ENCODE measurements at places on chromosomes 6 and 20.

DNA sequence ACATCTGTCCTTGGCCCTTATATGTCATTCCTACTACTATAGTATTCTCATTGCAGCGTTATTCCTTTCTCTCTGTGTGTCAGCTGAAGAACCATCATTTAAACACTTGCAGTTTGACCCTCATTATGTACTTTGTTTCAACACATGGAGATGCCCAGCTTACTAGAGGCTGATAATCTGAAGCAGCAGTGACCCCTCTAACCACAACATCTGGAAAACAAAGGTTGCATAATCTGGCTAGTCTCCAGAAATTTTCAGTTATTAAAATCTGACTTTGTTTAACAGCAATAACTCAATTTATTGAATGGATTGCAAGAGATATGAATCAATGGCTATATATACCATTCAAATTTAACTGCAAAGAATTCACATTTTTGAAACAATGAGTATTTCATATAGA, 6.6 kb upstream of the PHIP start:
- no peak for DNase-seq

- DNase-seq: no peak
Measured at GRCh38 chr20:57628047-57628961, 8.1 kb upstream of the ZBP1 start.

- no peak for DNase-seq
Measured at GRCh38 chr6:11386323-11386722, 151.2 kb upstream of the TMEM170B start.

DNA sequence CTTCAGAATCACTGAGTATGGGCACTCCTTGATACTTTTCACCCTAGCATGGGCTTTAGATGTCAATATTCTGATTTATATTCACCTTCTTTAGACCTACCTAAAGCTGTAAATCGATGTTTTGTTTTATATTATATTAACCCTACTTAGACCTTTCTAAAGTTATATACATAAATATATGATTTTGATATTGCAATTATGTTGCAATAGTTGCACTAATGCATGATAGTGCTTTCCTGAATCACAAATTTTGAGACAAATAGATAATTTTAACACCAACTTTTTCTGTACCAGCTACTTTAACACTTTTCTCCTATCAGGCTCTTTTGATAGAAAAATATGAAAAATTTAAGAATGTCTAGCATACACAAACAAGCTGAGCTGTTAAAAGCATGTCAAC, 34.0 kb upstream of the JAG1 start:
- no peak for DNase-seq

- DNase-seq: no peak
Measured at GRCh38 chr6:101931766-101932165, 538.3 kb downstream of the GRIK2 start.

- DNase-seq: no peak
Measured at GRCh38 chr6:101392586-101393230, 800 bp upstream of the GRIK2 start.

- no peak for DNase-seq
Measured at GRCh38 chr6:17456711-17457110, 63.3 kb downstream of the CAP2 start.

- DNase-seq: no peak
Measured at GRCh38 chr6:42375007-42375635, 76.6 kb downstream of the TRERF1 start.

- DNase-seq: no peak
Measured at GRCh38 chr6:32886681-32887383, 32.8 kb downstream of the PSMB9 start.

- DNase-seq: peak; percentile 18
Measured at GRCh38 chr6:14211562-14211942, 94.0 kb downstream of the CD83 start.

DNA sequence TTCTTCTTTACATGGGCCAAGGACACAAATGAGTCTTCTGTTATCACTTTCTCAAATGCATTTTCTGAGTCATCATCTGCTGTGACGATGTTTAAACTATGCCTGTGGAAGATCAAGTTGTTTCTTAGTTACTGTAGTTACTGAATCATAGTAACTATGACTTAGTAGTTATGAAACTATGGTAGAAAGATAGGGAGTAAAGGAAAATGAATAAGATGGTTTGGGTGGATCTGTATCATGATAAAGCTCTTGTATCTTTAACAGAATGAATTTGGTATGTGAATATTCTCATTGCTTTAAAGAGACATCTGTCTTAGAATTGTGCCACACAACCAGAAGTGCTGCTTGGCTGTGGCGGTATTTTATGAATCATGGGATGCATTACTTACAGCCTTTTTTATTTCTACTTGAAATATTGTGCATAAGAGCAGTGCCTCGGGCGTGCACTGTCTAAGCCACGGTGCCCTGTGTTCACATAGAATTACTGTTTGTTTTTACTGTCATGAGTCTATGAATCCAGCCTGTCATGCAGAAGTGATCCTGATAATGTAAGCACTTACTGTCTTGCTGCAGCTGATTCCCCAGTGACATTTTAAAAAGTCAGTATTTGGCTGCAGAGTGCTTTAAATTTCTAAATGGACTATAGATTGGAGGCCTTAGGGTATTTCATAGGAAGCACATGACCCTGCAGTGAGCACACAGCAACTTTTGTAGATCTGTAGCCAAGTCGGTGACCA, 215.2 kb downstream of the TMEM242 start:
- DNase-seq: no peak

- no peak for DNase-seq
Measured at GRCh38 chr6:148325316-148326068, 17.1 kb upstream of the SASH1 start.

DNA sequence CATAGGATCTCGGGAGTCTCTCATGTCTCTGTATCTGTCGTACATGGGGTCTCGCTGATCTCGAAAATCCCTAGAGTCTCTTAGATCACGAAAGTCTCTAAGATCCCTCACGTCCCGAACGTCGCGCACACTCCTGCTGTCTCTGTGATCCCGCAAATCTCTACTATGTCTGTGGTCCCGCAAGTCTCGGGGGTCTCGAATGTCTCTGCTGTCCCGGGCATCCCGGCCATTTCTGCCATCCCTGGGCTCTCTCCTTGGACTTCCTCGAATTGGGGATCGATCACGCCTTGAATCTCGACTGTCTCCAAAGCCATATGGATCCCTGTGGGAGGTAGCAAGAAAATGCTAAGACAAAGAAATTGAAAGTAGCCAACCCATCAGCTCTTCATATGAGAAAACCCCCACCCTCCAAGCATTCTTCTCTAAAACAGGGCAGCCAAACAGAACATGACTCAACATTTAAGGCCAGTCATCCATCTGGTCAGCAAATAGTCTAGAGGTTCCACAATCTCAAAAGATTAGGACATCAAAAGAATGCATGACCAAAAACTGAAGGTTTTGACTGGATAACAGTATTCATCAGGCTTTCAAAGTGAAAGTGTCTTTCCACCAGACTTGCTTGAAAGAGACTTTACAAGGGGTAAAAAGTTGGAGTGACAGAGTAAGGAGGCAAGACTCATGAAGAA, 19.4 kb downstream of the NCOA5 start:
- no peak for DNase-seq

- no peak for DNase-seq
Measured at GRCh38 chr6:95266537-95267258, 310.6 kb upstream of the MANEA start.

- no peak for DNase-seq
Measured at GRCh38 chr20:51680067-51680749, 88.0 kb downstream of the ATP9A start.

DNA sequence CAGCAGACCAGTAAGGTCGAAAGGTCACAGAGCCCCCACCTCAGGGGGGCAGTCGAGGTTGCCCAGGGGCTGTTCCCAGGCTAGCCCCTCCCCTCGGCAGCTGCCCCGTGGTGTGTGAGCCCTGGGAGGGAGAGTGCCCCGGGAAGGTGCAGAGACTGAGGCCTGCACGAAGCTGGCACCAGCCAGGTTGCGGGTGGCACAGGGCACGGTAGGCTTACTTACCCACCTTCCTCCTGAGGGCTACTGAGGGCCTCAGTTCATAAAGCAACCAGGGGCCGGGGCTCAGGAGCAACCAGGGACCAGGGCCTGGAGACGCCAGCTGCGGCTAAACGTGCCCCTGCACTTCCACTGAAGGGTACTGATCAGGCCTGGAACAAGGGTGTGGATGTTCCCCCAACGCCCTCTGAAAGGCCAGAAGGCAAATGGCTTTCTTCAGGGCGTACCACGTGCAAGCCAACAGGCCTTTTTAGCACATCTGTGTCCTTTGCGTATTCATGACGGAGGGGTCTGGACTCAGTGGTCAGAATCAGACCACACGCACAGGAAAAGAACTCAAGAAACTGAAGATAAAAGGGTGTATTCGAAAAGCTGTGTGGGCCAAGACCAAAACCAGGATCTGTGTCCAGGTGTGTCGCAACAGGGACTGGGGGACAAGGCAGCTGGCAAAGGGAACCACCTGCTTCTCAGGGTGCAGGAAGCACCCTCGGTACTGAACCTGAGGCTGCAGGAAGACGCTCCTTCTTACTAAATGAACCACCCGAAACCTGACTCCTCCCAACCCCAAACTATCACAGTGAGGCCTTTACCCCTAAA, 24.5 kb upstream of the TCFL5 start:
- DNase-seq: no peak

DNA sequence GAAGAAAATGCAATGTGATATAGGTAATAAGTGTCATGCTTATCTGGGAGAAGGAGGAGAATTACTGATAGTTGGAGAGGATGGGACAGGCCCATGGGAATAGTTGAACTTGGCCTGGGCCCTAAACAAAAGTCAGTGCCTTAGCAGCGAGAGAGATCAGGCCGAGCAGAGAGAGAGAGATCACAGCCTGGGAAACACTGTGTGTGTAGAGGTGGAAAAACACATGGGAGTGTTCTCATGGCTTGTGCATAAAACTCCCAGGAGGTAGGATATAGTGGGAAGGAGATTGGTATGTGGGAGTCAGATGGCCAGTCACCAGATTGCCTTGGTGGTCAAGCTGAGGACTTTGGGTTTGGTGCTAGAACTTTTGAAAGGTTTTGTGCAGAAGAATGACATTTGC, 47.6 kb downstream of the FIG4 start:
- no peak for DNase-seq

- DNase-seq: no peak
Measured at GRCh38 chr6:156262014-156262413, 515.2 kb upstream of the ARID1B start.

- no peak for DNase-seq
Measured at GRCh38 chr20:59082981-59083380, 40.4 kb upstream of the PRELID3B start.

DNA sequence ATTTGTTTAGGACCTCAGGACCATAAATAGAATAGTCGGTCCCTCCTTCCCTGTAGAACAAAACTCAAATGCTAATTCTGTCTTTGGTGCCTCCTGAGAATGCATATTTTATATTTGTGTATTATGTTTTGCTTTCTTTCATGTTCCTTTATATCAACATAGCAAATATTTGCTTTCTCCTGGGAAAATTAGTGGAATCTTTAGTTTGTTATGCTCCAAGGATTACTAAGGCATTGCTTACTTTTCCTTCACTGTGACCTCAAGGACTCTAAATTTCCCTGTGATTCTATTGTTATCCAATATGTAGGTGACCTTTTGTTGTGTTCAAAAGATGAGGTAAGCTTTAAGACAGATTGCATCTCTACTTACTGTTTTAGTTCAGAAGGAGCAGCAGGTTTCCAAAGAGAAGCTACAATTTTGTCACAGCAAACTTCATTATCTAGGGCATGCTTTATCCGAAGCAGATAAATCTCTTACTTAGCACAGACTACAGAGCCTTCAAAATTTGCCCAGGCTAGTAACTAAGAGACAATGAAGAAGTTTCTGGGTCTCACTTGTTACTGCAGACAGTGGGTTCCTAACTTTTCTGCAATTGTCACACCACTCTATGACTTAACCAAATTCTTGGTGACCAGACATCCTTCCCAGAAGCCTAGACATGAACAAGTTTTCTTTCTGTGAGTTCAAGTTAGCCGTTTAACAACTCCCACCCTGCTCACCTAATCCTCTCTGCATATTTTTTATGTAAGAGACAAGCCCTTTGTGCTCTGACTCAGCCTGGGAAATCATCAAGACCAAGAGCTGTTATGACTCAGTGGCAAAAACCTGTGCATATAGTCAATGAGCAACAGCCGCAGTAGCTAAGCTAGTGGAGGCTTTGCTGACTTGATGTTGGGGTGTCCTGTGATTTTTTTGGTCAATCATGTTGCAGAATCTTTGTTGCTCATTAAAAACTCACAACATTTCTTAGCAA, 378.8 kb downstream of the QKI start:
- no peak for DNase-seq

- no peak for DNase-seq
Measured at GRCh38 chr6:22828179-22829062, 259.1 kb downstream of the HDGFL1 start.

DNA sequence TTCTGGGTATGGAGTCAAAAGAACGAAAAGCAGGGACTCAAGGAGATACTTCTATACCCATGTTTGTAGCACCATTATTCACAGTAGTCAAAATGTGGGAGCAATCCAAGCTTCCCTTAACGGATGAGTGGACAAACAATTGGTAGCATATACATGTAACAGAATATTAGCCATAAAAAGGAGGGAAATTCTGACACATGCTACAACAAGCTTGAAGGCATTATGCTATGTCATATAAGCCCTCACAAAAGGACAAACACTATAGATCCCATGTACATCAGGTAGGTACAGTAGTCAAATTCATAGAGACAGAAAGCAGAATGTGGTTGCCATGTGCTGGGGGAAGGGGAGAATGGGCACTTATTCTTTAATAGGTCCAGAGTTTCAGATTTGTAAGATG, 37.6 kb downstream of the CDK19 start:
- DNase-seq: no peak

DNA sequence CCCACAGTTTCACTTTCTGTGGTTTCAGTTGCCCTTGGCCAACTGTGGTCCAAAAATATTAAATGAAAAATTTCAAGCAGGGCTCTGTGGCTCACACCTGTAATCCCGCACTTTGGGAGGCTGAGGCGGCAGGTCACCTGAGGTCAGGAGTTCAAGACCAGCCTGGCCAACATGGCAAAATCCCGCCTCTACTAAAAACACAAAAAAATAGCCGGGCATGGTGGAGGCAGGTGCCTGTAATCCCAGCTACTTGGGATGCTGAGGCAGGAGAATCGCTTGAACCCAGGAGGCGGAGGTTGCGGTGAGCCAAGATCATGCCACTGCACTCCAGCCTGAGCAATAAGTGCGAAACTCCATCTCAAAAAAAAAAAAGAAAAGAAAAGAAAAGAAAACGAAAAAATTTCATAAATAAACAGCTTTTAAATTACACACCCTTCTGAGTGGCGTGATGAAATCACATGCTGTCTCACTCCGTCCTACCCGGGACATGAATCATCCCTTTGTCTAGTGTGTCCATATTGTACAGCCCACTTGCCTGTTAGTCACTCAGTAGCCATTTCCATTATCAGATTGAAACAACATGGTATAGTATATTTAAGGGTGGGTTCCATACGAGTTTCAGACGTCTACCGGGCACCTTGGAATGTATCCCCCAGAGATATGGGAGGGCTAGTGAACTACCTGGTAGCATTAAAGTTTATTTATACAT, 11.7 kb downstream of the PTPRK start:
- DNase-seq: no peak

- no peak for DNase-seq
Measured at GRCh38 chr6:155881826-155882526, 426.3 kb upstream of the NOX3 start.

All from stimulated activated CD4-positive, alpha-beta T cell treated with anti-CD3 and anti-CD28 coated beads, Interleukin-4, amount 100 ng/mL, for 48 hours (primary cell).